Muscle of back (tissue), 13 donors: ENCODE measurements at places on chromosomes 12 and 14. TPM values are rescaled to one million over a fixed set of nuclear protein-coding genes. Genes with fewer than 3 reads are reported as not detected.

- no peak for DNase-seq
Measured at GRCh38 chr12:91356405-91356804, 173.8 kb upstream of the DCN start.

DNA sequence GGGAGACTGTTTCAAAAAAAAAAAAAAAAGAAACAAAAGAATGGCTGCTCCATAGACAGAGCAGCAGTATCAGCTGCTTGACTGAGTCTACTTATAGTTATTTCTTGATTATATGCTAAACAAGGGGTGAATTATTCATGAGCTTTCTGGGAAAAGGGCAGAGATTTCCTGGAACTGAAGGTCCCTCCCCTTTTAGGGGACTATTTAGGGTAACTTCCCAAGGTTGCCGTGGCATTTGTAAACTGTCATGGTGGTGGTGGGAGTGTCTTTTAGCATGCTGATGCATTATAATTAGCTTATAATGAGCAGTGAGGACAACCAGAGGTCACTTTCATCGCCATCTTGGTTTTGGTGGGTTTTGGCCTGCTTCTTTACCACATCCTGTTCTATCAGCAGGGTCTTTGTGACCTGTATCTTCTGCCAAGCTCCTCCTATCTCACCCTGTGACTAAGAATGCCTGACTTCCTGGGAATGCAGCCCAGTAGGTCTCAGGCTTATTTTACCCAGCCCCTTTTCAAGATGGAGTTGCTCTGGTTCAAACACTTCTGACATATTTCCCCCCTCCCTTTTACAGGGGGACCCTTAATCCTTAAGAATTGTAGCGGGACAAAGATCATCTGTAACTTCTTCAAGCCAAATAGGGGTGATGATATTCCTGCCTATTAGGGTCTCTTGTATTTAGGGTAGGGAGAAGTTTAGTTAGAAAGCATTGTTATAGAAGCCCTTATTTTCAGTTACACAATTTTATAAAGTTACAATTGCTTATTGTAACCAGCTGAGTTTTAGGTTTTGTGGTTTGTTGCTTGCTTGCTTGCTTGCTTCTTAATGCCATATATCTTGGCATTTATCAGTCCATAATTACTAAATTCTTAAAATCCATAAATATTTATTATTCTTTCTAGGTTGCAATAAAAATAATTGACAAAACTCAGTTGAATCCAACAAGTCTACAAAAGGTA is 42.5 kb downstream of the MARK3 start:
- DNase-seq: peak; percentile 82

The MTA1 gene
- polyA plus RNA-seq: 85.3 TPM

DNA sequence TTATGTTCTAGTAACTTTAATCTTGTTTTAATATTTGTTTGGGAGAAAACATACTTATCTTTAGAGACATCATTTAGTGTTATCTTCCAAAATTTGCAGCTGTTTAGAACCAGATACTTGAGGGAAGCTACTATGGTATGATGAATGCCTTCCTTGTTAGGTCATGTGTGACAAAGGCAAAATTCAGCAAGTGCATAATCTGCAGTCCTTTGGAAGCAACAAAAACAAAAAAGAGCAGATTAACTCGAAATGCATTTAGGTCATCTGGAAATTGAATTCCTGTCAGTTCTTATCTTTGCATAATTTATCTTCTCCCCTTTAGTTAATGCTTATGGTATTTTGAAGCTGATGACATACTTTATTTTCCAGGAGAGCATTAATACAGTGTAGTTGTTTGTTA is 3.5 kb downstream of the FBXO34 start:
- no peak for DNase-seq

DNA sequence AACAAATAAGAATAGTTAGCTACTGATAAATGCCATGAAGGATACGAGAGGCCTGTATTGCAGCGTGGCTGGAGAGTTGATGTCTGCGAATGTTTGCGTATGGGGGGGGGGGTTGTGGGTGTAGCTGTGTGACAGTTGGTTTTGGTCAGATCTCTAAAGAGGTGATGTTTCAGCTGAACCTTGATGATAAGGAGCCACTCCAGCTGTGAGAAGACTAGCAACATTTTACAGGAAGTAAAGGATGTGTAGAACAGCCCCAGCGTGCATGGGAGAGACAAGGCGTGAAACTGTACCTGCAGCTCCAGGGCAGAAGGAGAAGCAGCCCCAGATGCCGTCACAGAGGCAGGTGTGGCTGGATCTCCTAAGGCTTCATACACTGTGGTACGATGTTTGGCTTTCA is 416.9 kb downstream of the TMEM132D start:
- no peak for DNase-seq

The NANOG gene
- 1.3 TPM for polyA plus RNA-seq

The ACOT2 gene
- 20.6 TPM for polyA plus RNA-seq

- DNase-seq: no peak
Measured at GRCh38 chr12:19970116-19970515, 398.2 kb upstream of the PDE3A start.

- DNase-seq: peak; percentile 61
Measured at GRCh38 chr14:60092526-60092920, 800 bp downstream of the PCNX4 start.

- DNase-seq: no peak
Measured at GRCh38 chr12:5376591-5377207, 55.2 kb upstream of the NTF3 start.

DNA sequence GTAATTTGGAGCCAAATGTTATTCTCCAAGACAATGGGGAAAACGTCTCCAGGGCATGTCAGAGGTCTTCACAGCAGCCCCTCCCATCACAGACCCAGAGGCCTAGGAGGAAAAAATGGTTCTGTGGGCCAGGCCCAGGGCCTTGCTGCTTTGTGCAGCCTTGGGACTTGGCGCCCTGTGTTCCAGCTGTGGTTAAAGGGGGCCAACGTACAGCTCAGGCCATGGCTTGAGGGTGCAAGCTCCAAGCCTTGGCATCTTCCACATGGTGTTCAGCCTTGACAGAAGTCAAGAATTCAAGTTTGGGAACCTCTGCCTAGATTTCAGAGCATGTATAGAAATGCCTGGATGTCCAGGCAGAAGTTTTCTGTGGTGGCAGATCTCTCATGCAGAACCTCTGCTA is 3.2 kb upstream of the CRY1 start:
- DNase-seq: no peak

DNA sequence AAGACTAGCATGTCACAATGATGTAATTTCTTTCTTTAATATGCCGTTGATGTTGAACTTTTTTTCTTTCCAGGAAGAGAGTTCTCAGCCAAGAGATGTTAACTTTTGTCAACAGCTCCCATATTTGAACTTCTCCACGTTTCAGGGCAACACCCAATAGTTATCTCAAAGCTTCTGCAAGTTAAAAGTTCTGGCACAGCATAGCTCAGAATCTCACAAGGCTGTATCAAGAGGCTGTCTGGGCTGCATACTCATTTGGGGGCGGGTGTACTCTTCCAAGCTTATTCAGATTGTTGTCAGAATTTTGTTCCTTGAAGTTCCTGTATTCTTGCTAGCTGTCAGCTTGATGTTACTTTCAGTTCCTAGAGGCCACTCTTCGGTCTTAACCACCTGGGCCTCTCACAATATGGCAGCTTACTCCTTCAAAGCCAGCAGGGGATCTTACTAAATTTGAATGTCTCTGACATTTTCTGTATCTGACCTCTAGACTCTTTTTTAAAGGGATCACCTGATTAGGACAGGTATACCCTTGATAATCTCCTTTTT is 38.9 kb downstream of the KCNC2 start:
- peak; percentile 9 for DNase-seq

The RPS6KL1 gene
- 10.7 TPM for polyA plus RNA-seq

The MYL2 gene
- polyA plus RNA-seq: 224 TPM

The FMNL3 gene
- 37.9 TPM for polyA plus RNA-seq

The AICDA gene
- polyA plus RNA-seq: 0.32 TPM
